IPS-NIHi11 (cell line): ENCODE measurements at places on chromosomes 6 and 20.
A peak's percentile ranks its signal among the peaks of the same experiment; 100 is the strongest.

- no peak for DNase-seq
Measured at GRCh38 chr6:43125555-43125954, 45.5 kb upstream of the SRF start.

- DNase-seq = peak; percentile 84
Measured at GRCh38 chr6:142566628-142567396, 265.0 kb downstream of the ADGRG6 start.

GRCh38 chr6:134750669-134751068 lies 199.2 kb downstream of the ALDH8A1 start:
- no peak for DNase-seq

GRCh38 chr6:135996668-135997067 lies 145.2 kb downstream of the PDE7B start:
- DNase-seq = no peak

DNA sequence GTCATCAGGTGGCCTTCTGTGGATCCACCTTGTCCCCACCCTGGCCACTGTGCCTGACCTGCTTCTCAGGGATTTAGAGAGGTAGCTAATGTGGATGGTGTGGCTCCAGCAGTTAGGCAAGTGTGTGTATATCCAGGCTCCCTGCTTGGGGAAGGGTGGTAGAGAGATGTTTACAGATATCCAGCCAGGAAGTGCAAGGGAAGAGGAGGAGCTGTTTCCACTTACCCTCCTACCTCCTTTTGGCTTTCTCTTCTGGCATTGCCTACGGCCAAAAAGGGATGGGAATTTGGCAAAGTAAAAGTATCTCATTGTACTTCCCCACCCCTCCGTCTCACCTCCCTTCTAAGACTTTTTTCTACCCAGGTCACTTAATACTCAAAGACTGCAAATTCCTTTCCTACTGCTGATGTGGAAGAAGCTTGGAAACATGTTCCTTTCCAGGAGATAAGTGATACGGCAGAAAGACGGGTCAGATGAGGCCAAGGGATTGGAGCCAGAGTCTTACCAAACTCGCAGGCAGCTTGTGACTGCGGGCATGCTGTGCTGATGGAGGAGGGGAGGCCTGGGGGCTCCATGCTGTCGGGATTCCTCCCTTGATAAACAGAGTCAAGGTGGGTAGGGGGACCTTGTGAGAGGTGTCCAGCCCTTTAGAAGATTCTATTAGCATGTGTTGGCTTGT lies 253.4 kb downstream of the PRL start:
- no peak for DNase-seq

GRCh38 chr6:96659084-96659845 lies 96.3 kb downstream of the FHL5 start:
- no peak for DNase-seq

DNA sequence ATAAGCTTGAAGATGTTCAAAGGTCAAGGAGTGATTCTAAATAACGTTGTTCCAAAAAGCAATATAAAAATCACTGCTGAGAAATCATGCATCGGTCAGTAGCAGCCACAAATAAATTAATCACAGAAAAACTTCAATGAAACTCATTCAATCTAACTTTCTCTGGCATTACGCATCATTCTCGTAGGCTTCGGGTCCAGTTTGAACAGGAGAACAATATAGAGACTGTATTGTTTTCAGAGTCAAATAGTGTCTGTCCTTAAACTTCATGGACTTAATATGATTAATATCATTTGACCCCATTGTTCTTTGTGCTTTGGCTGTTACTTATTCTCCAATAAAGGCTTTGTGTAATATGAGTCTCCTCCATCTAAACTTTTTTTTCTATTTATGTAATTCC lies 200.4 kb downstream of the C6orf118 start:
- no peak for DNase-seq

DNA sequence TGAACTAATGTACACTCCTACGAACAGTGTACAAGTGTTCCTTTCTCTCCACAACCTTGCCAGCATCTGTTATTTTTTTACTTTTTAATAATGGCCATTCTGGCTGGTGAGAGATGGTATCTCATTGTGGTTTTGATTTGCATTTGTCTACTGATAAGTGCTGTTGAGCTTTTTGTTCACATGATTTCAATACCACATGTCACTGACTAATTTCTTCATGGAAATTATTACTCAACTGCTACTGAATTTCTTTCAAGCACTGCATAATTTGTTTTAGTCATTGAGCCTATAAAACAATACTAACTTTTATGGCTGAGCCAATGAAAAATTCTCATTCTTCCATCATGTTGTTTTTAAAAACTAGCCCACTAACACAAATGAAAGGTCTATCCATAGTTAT lies 115.4 kb downstream of the FRK start:
- no peak for DNase-seq

DNA sequence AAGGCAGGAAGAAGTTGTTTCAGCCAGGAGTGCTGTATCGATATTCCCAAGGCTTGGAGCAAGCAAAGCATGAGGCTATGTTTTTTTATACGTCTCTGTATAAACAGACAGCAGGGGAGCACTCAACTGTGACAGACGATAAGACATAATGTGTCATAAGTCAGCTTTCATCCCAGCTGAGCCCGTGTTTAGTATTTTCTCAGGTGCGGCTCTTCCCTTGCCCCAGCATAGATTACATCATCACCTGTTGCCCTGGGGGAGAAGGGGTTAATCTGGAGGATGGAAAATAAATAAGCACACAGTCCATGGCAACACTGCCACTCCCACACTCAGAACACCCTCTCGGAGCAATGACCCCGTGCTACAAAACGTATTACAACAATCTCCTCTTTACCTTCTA lies 22.1 kb upstream of the KCNK5 start:
- DNase-seq = no peak

- no peak for DNase-seq
Measured at GRCh38 chr6:137892271-137892708, 25.2 kb downstream of the TNFAIP3 start.

DNA sequence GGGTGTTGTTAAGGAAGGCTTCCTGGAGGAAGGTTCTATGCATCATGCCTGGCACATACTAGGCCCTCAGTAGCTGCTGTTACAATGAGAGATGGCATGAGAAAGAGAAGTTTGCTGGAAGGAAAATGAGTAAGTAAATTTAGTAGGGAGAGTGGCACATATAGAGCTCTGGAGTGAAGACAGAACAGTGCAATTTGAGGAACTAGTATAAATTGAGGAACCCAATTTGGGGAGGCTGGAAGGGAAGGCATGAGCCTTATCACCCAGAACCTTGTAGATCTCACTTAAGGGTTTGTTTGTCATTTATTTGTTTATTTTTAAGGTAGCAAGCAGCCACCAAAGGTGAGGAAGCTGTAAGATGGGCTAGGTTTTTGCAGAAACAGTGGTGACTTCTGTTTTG lies 87.1 kb upstream of the SCGN start:
- no peak for DNase-seq

DNA sequence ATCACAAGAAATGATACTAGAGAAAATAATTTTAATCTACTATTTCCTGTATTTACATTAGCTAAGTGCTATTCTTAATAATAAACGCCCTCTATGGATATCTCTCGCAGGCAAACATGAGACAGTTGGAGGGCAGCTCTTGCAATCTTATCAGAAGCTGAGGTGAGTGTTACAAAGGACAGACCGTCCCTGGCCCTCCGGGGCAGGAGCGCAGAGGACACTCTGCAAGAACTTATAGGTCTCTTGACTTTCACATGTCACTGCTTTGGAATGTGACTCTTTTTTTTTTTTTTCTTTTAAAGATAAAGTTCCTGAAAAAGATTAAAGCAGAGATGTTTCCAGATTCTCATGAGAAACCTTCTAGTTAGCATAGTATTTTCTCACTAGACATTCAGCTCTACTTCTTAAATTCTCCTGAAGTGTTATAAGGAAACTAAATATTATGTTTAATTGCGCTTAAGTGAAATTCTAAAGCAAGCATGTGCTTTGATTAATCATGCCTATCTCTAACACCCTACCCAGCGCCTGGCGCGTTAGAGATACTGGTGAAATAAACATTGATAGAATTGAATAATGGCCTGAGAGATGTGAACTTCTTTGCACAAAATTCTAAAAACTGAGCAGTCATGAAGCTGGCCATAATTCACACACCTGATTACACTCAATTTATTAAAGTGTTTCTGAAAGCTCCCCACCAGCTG lies 57.4 kb downstream of the SYTL3 start:
- DNase-seq = peak; percentile 37
